Esophagus muscularis mucosa (tissue), 4 donors: ENCODE measurements at places on chromosomes 2 and 18. TPM values are rescaled to one million over a fixed set of nuclear protein-coding genes. Genes with fewer than 3 reads are reported as not detected.
A peak's percentile ranks its signal among the peaks of the same experiment; 100 is the strongest.

DNA sequence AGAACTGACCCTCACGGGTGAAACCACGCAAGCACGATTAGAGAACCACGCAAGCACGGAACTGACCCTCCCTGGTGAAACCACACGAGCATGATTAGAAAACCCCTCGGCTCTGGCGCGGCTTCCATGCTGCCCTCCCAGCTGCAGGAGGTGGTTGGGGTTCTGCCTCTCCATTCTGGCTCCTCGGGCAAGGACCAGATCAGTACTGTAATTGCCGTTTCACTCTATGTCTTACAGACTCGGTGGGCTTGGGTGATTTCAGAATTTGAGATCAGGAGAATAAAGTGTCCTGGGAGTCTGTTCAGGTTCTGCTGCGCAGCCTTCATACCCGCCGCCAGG, 58.3 kb upstream of the KCNG2 start:
- DNase-seq = no peak

DNA sequence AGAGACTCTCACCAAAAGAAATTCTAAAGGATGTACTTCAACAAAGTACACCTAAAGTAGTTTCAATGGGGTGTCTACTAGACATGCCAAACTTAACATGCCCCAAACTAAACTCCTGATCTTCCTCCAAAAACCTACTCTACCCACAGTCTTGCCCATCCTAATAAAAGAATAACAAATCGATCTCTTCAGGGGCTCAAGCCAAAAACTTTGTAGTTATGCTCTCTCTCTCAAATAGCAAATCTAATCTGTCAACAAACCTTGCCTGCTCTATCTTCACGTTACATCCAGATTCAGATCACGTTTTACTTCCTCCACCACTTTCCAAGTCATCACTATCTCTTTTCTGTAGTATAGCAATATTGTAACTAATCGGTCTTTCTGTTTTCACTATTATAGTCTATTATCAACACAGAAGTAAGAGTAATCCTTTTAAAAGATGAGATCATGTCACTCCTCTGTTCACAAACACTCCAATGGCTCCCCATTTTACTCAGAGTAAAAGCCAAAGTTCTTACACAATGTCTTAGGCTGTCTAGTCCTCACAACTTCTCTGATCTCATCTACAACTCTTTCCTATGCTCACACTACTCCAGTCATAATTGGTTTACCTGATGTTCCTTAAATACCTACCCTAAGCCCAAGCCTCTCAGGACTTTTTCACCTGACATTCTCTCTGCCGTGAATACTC, 79.9 kb downstream of the THADA start:
- no peak for DNase-seq

GRCh38 chr2:201680743-201681142, 17.7 kb downstream of the MPP4 start:
- peak; percentile 47 for DNase-seq

CHAC2 gene
- total RNA-seq = 1.2 TPM

MBP gene
- 21.9 TPM for total RNA-seq

CPS1 gene
- total RNA-seq = 1.0 TPM

- peak; percentile 50 for DNase-seq
Observed at GRCh38 chr2:98804736-98805135, 73.8 kb upstream of the MGAT4A start.

LIPG gene
- total RNA-seq = 11.9 TPM

GRCh38 chr18:70622622-70623419, 334.0 kb downstream of the SOCS6 start:
- DNase-seq = no peak

GRCh38 chr2:215260097-215260677, 51.7 kb upstream of the ATIC start:
- DNase-seq = no peak

GRCh38 chr2:160076241-160076640, 13.8 kb upstream of the PLA2R1 start:
- DNase-seq = no peak

DNA sequence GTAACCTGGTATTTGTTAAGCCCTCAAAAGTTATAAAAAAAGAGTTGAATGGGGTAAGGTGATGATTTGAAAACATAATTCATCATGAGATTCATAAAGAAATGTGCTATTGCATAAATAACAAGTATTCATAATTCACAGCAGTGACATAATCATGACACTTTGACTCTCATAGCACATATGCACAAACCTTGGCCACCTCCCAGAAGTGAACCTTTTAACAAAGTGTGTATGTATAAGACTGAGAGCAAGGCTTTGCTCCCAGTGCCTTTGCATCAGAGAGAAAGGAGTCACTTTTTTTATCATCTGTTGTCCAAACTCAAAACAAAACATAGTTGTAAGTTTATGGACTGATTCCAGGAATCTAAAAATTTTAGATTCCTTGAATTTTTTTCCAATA, 15.0 kb upstream of the HTR2B start:
- no peak for DNase-seq

DNA sequence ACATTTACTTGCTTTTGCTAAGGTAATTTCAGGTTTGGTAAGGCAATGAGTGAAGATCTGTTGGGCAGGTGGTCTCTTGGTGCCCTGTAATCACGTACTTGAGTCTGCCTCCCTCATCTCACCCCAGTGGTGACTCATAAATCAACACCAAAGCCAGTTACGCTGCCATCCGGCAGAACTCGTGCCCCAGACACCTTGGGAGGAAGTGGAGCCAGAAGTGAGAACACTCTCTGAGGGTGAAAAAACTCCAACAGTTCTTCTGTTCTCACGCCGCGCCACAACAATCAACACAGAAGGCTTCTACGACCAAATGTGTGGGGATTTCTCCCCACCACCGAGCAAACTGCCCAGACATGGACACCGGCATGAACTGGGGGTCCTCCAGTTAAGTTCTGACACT, 206.2 kb downstream of the ARL4C start:
- DNase-seq = no peak

DNA sequence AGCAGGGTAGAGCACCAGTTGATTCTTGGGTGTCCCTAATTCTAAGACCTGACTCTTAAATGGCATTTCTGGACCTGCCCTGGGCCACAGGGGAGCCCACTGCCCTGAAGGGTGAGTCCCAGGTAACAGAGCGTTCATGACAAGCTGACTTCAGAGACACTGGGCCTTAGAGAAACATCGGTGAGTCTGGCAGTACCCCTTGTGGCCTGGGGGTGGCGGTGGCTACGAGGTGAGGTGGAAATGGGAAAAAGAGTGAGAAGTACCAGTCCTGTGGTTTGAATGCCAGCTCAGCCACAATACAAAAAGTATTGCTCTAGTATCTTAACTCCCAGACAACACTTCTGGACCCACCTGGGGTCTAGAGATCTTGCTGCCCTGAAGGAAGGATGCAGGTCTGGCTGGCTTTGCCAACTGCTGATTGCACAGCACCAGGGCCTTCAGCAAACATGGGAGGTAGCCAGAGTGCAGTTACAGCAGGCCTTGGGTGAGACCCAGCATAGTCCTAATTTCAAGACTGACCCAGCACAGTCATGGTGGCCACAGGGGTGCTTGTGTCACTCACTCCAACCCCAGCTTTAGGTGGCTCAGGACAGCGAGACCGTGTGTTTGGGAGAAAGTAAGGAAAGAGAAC, 44.5 kb downstream of the USP34 start:
- no peak for DNase-seq

CNGA3 gene
- 13.7 TPM for total RNA-seq

GRCh38 chr2:238336151-238336550, 15.8 kb downstream of the TRAF3IP1 start:
- DNase-seq = no peak
